Activated B cell treated with CpG ODN at 0.5 μM for 24 hours (primary cell): ENCODE measurements at places on chromosomes 16 and 17. TPM values are rescaled to one million over a fixed set of nuclear protein-coding genes. Genes with fewer than 3 reads are reported as not detected.

- H3K36me3 ChIP-seq: no peaks in the 10 kb centered on the region
- DNase-seq: no peak
- H3K4me1 ChIP-seq: peaks cover 86% of the 10 kb centered on the region
Measured at GRCh38 chr16:17412221-17412620, 58.5 kb downstream of the XYLT1 start.

- H3K4me3 ChIP-seq: no peak overlapping the region
- H3K4me1 ChIP-seq: peaks cover 69% of the 10 kb centered on the region
- peaks cover 14% of the 10 kb centered on the region for H3K36me3 ChIP-seq
- DNase-seq: no peak
Measured at GRCh38 chr16:81491541-81492188, 47.1 kb downstream of the CMIP start.

DNA sequence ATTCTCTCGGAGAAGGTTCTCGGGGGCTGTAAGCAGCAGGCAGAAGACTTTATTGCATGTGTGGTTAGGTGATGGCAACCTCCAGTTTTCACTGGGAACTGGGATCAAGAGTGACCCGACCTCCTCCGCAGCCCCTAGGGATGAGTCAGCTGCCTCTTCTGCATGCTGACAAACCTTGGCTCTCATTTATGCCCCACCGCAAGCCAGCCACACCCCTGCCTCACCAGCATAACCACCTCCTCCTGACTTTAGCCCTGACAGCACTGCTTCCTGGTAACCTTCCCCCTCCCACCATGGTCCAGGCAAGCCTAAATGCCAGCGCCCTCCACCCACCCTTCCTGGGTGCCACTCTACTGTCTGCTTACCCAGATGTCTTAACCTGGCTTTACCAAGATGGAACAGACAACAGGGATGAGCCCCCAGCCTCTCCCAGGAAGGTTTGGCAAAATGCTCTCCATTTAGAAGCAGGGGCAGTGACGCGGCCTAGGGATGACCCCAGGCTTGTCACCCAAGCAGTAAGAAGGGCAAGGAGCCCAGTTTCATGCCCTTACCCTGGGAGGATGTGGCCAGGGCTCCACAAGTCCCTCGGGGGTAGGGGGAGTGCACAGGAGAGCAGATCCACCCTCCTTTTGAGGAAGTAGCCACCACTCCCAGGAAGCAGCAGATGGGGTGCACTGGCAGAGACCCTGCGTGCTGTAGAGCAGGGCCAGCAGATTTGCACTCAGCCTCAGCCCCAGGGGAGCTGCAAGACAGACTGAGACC, 73.5 kb downstream of the GOSR1 start:
- H3K27ac ChIP-seq: peak overlapping the region; percentile 83
- H3K4me3 ChIP-seq: peak overlapping the region; percentile 66
- DNase-seq: peak; percentile 32

The FGF11 gene
- 1.3 and 2.8 TPM in 2 replicates for total RNA-seq

DNA sequence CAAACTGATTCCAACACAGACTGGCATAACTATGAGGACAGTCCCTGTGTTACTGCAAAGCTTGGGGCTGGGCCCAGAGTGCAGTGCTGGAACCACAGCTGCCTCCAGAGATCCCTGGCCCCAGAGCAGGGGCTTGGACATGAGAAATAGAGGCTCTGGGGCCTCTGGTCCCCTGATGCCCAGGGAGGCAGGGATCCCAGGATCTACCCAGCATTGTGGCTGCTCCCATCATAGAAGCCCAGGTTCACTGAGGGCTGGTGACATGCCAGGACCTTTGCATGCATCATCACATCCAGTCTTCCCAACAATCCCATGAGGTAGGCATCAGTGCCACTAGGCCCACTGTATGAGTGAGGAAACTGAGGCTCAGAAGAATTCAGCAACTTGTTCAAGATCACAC, 95.8 kb downstream of the TMEM132E start:
- H3K4me1 ChIP-seq: no peaks in the 10 kb centered on the region
- H3K27me3 ChIP-seq: peaks cover 10% of the 10 kb centered on the region
- no peak for DNase-seq
- no peak overlapping the region for H3K4me3 ChIP-seq
- H3K27ac ChIP-seq: no peak overlapping the region
- no peaks in the 10 kb centered on the region for H3K36me3 ChIP-seq

- H3K27ac ChIP-seq: no peak overlapping the region
- H3K27me3 ChIP-seq: no peaks in the 10 kb centered on the region
- H3K4me3 ChIP-seq: no peak overlapping the region
- H3K4me1 ChIP-seq: peaks cover 7% of the 10 kb centered on the region
- DNase-seq: no peak
Measured at GRCh38 chr16:85634747-85635544, 21.8 kb downstream of the GSE1 start.

GRCh38 chr17:75288770-75289114, 491 bp downstream of the SLC25A19 start:
- H3K27me3 ChIP-seq: no peaks in the 10 kb centered on the region
- H3K27ac ChIP-seq: peak overlapping the region; percentile 100
- no peak for DNase-seq
- H3K4me3 ChIP-seq: peak overlapping the region; percentile 94
- peaks cover 41% of the 10 kb centered on the region for H3K36me3 ChIP-seq
